ENCODE measurements at places on chromosomes 2 and 18.
A peak's percentile ranks its signal among the peaks of the same experiment; 100 is the strongest.

DNA sequence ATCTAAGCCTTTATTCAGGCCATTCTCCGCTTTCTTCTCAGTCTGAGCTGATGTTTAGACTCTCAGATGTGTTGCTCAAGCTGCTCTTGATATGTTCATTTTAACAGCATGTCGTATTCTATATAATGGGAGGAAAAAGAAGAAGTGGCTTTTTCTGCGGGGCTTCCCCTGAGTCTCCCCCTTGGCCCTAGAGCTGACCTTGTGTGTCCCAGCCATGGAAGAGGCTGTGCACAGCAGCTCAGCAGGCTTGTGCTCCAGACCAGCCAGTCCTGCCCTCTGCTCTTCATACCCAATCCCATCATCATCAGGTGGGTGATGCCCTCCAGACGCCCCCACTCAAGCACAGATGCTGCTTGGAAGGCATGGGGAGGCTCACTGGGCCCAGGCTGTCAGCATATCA lies 155.1 kb upstream of the CELF4 start:
- DNase-seq = no peak

GRCh38 chr2:23283653-23284052 lies 101.3 kb upstream of the KLHL29 start:
- DNase-seq = no peak

DNA sequence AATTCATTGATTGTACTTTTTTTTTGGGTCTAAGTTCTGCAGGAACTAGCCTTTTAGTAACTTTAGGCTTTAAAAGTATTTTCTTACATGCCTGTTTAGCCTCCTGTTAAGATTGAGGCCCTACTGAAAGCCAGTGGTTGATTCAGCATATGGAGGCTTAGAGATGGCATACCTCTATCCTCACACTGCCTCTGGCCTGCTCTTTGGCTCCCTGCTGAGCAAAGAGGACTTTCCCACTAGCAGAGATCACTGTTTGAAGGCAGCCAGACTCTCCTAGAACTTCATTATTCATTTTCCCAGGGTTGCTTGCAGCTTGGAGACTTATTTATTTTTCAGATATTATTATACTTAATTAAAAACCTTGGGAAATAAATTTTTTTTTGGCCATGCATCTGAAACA lies 405.6 kb upstream of the MEX3C start:
- DNase-seq = no peak

GRCh38 chr2:202909394-202910192 lies 1.9 kb downstream of the WDR12 start:
- DNase-seq = no peak

GRCh38 chr18:26640541-26640940 lies 92.2 kb upstream of the KCTD1 start:
- no peak for DNase-seq

- DNase-seq = no peak
These were observed 650.4 kb downstream of the RNF144A start for GRCh38 chr2:7567646-7568045.

DNA sequence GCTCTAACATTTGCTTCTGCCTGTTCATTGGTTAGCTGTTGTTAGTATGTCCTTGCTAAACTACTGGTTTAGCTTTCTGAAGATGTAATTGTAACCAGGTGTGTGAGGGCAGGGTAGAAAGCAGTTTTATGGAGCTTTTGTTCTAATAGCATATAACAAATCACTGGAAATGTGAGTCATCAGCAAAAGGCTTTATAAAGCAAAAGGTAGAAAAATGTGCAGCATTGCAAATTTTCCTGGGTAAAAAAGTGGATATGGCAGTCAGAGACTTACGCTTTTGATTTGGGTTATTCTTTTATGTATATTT lies 85.3 kb downstream of the ZNF407 start:
- DNase-seq = no peak

DNA sequence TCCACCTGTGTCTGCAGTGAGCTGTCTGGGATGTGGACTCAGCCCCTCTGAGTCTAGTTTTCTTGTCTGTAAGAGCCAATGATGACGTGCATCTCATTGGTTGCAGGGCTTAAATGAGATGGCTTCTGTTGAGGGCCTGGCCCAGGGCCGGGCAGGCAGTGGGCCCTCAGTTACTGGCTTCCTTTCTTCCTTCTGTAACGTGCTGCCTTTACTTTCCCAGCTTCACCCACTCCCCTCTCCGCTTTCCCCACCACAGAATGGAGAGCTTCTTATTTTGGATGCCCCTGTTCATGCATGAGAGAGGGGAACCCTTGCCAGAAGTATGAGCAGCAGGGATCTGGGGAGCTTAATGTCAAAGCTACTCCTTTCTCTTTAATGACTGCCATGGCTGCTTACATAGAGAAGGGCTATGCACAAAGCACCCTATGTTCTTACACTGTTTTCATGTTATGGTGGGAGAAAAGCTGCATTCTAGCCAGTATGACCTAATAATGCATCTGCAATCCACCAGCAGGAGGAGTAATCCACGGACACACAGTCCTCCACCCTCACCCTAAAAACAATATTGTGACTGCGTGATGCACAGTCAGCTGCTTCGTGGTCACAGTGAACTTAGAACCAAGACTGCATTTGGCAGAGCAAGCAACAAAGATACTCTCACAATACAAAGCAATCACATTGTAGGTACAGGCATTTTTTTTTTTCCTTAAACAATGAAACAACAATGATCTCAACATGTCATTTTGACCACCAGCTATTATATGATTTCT lies 37.2 kb downstream of the CREG2 start:
- no peak for DNase-seq

DNA sequence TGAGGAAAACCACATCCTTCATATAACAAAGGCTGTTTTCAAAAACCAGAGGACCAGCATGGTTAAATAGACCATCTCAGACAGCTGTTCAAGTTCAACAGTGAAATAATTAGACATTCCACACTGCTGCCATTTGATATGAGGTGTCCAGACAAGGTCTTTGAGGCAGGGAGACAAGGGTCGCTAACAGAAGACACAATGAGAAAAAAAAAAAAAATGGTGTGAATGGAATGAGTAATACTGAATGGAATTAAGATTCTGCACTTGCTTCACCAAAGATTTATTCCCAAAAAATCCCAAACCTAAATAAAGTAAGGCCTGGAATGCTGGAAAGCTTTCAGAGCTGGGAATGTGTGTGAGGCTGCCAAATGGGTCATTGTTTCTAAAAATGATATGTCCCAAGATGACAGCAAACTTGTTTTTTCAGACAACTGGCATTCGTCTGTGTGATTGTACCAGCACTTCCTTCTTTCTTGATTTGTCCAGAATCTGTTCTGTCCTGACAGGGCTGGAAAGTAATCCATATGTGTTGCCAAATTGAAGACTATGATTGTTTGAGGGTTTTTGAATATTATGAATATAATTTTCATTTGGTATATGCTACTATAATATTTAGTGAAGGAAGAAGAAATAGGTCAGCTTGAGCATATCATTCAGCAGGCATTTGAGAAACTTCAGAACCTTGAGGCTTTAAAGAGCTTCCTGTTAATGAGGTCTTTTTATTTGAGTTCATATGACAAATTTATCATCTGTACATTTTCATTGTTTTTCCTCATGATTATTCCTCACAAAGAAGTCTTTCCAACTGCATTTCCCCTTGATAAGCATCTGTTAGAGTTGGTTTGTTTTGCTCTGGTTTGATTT lies 85.2 kb upstream of the ITGA4 start:
- no peak for DNase-seq

- no peak for DNase-seq
These were observed 17.7 kb upstream of the CCDC93 start for GRCh38 chr2:118031566-118031965.

GRCh38 chr2:164593541-164593940 lies 27.7 kb downstream of the GRB14 start:
- no peak for DNase-seq

DNA sequence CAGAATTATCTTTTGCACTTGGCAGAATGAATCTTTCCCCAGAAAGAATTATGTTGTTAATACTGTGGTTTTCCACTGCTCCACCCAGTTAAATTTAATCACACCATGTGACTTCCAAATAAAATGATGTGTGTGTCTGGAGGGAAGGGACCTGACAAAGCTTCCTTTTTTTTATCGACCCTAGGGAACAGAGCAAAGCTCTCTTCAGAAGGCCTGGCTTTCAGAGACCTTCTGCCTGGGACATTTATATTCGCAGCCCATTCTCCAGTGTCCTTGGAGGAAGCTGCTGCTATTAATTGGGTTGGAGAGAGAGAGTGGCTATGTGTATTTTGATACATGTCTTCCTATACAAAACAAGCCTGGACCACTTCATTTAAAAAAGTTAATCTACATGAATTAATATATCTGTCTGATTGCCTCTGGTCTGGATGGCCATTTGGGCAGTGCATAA lies 233.7 kb downstream of the PRKCE start:
- DNase-seq = peak; percentile 36

DNA sequence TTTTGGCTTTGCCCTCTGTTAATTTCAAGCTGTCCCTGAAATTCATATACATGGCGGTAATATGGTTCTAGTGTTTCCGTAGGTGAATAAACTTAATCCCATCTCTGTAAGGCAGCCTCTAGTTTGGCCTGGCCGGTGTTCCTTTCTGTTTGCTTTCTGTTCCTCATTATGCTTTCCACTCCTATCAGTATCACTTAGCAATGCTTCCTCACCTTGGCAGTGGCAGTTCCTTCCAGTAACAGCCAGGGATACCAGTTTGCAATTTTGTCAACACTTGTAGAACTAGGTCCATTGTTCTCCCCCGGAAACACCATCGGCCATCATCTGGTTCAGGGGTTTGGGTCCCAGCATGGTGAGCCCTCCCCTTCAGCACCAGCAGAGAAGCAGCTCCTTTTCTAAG lies 18.2 kb upstream of the TNP1 start:
- no peak for DNase-seq

- DNase-seq = no peak
These were observed 276.3 kb downstream of the CTNNA2 start for GRCh38 chr2:79788952-79789651.

DNA sequence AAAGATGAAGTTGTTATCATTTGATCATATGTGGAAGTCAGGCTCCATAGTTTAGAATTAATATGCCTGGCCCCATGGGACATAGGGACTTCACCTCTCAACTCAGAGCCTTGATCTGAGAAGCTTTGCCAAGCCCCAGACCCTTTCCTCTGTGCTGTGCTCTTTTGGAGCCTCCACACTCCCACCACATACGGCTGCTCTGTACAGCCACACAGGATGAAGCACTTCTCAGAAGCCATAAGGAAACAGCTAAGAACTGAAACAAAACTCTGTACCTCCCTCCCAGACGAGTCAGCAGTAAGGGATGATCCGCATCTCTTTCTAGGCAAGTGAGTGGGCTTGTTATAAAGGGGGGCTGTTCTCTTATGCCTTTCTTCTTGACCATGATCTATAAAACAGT lies 66.5 kb downstream of the CAB39 start:
- no peak for DNase-seq
